CD4-positive, alpha-beta T cell treated with Interferon gamma for 1 hour (primary cell): ENCODE measurements at places on chromosomes 7 and 10.

- DNase-seq, result no peak
Observed at GRCh38 chr7:51310131-51310583, 6.5 kb downstream of the COBL start.

- no peak for DNase-seq
Observed at GRCh38 chr7:143975617-143976016, 21.0 kb downstream of the OR2F1 start.

- DNase-seq, result no peak
Observed at GRCh38 chr10:13087986-13088618, 11.9 kb upstream of the OPTN start.

DNA sequence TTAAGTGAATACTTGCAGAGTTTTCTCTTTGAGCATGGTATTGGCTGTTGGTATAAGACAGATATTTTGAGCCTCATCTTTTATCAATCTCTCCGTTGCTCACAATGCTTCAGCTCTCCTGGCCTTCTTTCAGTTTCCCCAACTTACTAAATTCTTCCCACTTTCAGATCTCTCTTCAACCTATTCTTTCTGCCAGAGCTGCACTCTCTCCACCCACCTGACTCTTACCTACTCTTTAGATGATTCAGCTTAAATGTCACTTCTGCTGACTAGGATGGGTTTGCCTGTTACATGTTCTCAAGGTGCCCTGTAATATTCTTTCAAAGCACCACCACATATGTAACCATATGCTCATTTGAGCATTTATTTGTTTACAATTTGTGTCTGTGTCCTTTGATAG is 1.6 kb downstream of the EXOSC1 start:
- DNase-seq, result no peak

- DNase-seq, result no peak
Observed at GRCh38 chr7:70165477-70166170, 567.3 kb downstream of the AUTS2 start.
